Caco-2 (cell line): ENCODE measurements at places on chromosomes 1 and 21. TPM values are rescaled to one million over a fixed set of nuclear protein-coding genes. Genes with fewer than 3 reads are reported as not detected.

GNAT2 gene
- total RNA-seq, result not detected in 2 replicates

DNA sequence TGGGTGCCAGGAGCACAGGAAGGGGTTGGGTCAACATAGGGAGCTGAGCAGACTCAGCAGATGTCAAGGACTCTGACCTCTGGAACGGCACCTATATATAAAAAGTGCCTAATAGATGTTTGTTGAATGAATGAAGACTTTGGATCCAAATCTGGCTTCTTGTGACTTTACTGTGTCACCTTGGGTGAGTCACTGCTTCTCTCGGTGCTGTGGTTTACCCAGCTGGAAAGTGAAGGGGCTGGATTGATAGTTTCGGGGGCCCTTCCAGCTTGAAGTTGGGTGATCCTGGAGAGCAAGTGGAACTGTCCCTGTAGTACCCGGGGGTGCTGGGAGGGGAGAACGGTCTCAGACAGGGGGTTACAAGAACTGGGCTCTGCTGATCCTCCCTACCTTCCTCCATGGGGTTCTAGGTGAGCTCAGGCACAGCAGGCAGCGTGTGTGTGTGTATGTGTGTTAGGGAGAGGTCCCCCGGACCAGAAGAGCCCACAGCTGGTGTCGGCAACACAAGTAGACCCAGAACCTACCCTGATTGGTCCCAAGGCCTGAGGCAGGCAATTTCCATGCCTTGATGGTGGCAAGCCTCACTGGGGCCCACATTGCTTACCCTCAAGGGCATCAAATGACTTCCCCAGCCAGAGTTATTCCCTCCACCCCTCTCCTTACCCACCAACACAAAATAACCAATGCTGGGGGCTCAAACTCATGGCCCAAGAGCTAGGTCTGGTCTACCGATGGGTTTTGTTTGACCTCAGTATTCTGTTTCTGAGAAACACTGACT, 5.5 kb upstream of the PADI1 start:
- no peak overlapping the region for H3K27ac ChIP-seq
- no peak for DNase-seq
- H3K36me3 ChIP-seq, result no peaks in the 10 kb centered on the region
- H3K27me3 ChIP-seq, result no peaks in the 10 kb centered on the region
- H3K4me3 ChIP-seq, result no peak overlapping the region

DNA sequence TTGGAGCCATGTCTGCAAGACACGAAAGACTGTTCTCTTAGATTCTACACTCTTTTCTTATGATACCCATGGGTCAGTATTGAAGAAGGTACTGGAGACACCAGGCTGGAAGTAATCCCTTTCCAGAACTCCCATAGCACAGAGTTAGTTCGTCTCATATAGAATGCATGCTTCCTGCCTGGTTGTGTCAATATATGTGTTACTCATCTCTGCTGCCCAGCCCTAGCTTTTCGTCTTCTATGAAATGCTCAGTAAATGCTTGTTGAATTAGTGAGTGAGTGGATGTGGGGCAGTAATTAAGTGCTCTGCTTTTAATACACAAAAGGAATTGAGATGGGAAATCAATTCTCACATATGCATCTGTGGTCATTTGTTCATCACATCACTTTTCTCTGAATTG, 32.1 kb downstream of the ADCY10 start:
- H3K36me3 ChIP-seq, result no peaks in the 10 kb centered on the region; the same call in 1 of the 2 replicates
- H3K4me1 ChIP-seq, result no peaks in the 10 kb centered on the region
- no peak overlapping the region for H3K27ac ChIP-seq

GRCh38 chr1:93093332-93094006, 14.4 kb downstream of the MTF2 start:
- H3K27me3 ChIP-seq, result no peaks in the 10 kb centered on the region
- no peak overlapping the region for H3K4me3 ChIP-seq
- no peaks in the 10 kb centered on the region for H3K36me3 ChIP-seq
- no peak for DNase-seq
- peaks cover 11% of the 10 kb centered on the region; the same call in 1 of the 2 replicates for H3K4me1 ChIP-seq

PPFIA4 gene
- 8.7 and 9.4 TPM in 2 replicates for total RNA-seq

- H3K27ac ChIP-seq, result no peak overlapping the region
- peaks cover 24% of the 10 kb centered on the region for H3K4me1 ChIP-seq
- no peak overlapping the region for H3K4me3 ChIP-seq
- DNase-seq, result no peak
- no peaks in the 10 kb centered on the region for H3K36me3 ChIP-seq
Observed at GRCh38 chr1:3137111-3138100, 68.4 kb downstream of the PRDM16 start.

GRCh38 chr1:36481091-36481490, 1.6 kb downstream of the CSF3R start:
- H3K4me3 ChIP-seq, result no peak overlapping the region
- no peak overlapping the region for H3K27ac ChIP-seq
- H3K36me3 ChIP-seq, result no peaks in the 10 kb centered on the region
- peaks cover 6% of the 10 kb centered on the region for H3K4me1 ChIP-seq
- H3K27me3 ChIP-seq, result no peaks in the 10 kb centered on the region

DNA sequence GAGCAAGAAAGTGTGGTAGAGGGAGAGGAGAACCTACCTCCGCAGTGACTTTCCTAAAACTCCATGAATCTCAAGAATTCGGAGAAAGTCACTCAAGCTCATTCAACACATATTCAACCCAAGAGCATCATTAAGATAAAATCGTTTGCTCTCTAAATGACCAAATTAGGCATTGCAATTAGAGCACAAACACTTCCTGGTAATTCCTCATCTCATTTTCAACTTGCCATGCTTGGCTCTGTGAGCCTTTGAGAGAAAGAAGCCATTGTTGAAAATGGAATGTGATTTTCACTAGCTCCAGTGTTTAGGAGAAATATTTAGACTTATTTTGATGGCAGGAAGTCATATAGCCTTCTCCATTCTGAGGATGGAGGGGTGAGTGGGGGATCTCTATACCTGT, 52.5 kb downstream of the KAZN start:
- no peaks in the 10 kb centered on the region for H3K36me3 ChIP-seq
- H3K4me1 ChIP-seq, result no peaks in the 10 kb centered on the region
- no peak for DNase-seq
- no peaks in the 10 kb centered on the region for H3K27me3 ChIP-seq
- H3K27ac ChIP-seq, result no peak overlapping the region

GRCh38 chr1:10060311-10061100, 27.7 kb downstream of the UBE4B start:
- no peak overlapping the region for H3K4me3 ChIP-seq
- H3K27ac ChIP-seq, result no peak overlapping the region
- no peak for DNase-seq
- H3K36me3 ChIP-seq, result no peaks in the 10 kb centered on the region
- no peaks in the 10 kb centered on the region for H3K27me3 ChIP-seq

- no peaks in the 10 kb centered on the region for H3K36me3 ChIP-seq
- H3K4me3 ChIP-seq, result no peak overlapping the region
- no peak for DNase-seq
- no peaks in the 10 kb centered on the region for H3K27me3 ChIP-seq
- H3K27ac ChIP-seq, result no peak overlapping the region
Observed at GRCh38 chr1:168428063-168428731, 115.6 kb downstream of the XCL2 start.

DNA sequence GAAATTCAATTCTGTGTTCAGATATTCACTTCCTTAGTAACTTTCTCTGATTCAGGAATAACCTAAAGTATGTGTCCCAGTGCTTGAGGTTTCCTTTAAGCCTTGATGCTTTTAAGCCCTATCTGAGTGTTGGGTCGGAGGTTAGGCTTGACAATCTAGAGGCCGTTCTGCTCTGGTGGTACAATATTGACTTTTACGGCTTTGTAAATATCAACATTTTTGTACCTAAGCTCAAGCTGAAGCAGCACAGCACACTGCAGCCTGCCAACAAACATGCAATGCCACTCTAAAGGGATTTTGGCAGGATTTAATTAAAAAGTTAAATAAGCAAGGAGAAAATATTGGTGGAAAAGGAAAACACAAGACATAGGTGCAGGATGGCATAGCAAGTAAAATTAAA, 279.2 kb downstream of the NEGR1 start:
- peaks cover 13% of the 10 kb centered on the region for H3K4me1 ChIP-seq
- H3K4me3 ChIP-seq, result no peak overlapping the region
- H3K27ac ChIP-seq, result no peak overlapping the region
- DNase-seq, result no peak
- no peaks in the 10 kb centered on the region for H3K27me3 ChIP-seq

HIVEP3 gene
- total RNA-seq, result 0.25 and 0.37 TPM in 2 replicates

KAZN gene
- 2.4 and 2.5 TPM in 2 replicates for total RNA-seq

GRCh38 chr21:43644609-43645008, 14.7 kb downstream of the HSF2BP start:
- H3K4me1 ChIP-seq, result peaks cover 39% of the 10 kb centered on the region
- no peaks in the 10 kb centered on the region for H3K27me3 ChIP-seq
- H3K27ac ChIP-seq, result peak overlapping the region; percentile 82

DNA sequence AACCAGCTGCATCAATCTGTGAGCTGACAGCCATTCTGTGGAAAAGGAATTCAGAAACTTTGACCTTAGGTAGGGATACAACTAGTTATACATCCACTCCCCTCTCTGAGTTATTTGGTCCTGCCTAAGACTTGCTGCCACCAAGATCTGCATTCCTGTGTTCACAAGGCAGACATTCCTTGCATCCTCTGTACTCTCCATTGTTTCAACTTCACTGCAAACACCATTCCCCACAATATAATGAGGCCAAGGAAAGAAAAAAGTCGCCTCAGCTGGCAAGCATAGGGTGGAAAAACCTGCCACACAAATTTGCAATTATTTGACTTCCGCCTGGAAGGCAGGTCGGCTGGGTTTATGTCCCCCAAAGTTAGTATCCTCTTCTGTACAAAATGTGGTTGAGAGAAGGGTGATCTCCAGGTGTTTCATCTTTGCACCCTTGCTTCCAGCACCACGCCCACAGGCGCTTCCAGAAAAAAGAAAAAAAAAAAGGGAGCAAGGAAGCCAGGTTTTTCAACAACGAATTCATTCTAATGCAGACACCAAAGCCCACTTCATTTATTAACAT, 676 bp upstream of the CTTNBP2NL start:
- no peaks in the 10 kb centered on the region for H3K36me3 ChIP-seq
- peaks cover 20% of the 10 kb centered on the region for H3K4me1 ChIP-seq
- no peaks in the 10 kb centered on the region for H3K27me3 ChIP-seq

GFI1 gene
- total RNA-seq, result 0.93 and 1.8 TPM in 2 replicates

GRCh38 chr1:217614200-217614712, 16.6 kb downstream of the GPATCH2 start:
- H3K36me3 ChIP-seq, result no peaks in the 10 kb centered on the region
- no peak overlapping the region for H3K4me3 ChIP-seq
- DNase-seq, result no peak
- no peak overlapping the region for H3K27ac ChIP-seq
- no peaks in the 10 kb centered on the region for H3K4me1 ChIP-seq
- H3K27me3 ChIP-seq, result no peaks in the 10 kb centered on the region

GJA9 gene
- not detected in 2 replicates for total RNA-seq

NTMT2 gene
- not detected in 2 replicates for total RNA-seq

GRCh38 chr21:14753069-14753465, 207.0 kb upstream of the SAMSN1 start:
- no peak overlapping the region for H3K4me3 ChIP-seq
- H3K36me3 ChIP-seq, result no peaks in the 10 kb centered on the region
- no peak for DNase-seq
- H3K27me3 ChIP-seq, result no peaks in the 10 kb centered on the region

DNA sequence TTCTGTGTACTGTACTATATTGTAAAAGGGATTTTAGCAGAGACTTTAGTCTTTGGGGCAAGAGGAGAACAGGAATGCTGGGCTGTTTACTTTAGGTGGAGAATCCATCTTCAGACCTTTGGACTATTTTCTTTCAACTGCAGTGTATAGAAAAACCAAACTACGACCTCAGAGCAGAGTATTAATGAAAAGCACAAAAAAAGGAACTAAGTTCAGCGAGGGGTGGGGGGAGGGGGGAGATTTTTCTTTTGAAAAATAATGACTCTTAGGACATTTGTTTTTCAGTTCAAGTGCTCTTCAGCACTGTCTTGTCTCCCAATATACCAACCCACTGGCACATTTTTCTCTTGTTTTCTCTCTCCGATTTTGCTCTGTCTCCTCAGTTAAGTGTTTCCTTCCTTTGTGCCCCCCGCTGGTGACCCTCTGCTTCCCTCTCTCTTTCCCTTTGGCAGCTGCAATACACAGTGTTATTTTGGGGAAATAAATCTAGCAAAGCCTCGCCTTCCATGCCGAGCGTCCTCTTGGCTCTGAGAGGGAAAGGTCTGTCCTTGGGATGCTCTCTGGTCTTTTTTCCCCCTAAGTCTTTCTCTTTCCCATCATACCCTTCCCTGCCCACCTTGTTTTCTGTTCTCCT, 44.8 kb downstream of the ACP6 start:
- no peak for DNase-seq
- H3K27me3 ChIP-seq, result no peaks in the 10 kb centered on the region
- peaks cover 30% of the 10 kb centered on the region for H3K4me1 ChIP-seq
- H3K27ac ChIP-seq, result peak overlapping the region; percentile 2
- no peaks in the 10 kb centered on the region for H3K36me3 ChIP-seq

DNA sequence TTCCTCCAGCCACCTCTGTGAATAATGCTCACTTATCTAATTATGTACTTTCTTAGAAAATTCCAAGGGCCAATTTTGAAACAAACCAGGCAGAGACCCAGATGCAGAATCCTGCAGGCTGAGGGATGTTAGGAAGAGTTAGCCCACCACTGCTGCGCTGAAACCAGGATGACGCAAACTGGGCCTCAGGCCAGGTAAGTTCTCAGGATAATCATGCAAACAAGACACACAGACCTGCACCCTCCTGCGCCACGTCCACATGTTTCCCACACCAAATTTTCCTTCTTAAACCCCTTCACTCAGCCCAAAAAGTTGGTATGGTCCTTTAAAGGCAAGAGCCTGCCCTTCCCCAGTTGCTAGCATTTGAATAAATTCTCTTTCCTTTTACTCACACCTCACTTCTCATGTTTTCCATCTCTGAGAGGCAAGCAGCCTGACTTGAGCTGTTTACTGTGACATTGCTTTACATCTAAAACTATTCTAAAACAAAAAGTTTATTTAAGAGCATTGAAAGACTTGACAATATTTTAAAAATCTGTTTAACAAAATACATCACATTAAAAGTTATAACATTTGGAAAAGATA, 887.1 kb downstream of the LRRIQ3 start:
- no peak overlapping the region for H3K27ac ChIP-seq
- H3K27me3 ChIP-seq, result no peaks in the 10 kb centered on the region
- no peaks in the 10 kb centered on the region for H3K36me3 ChIP-seq
- DNase-seq, result no peak
- no peaks in the 10 kb centered on the region for H3K4me1 ChIP-seq

UBL4B gene
- not detected in 2 replicates for total RNA-seq

NHLH1 gene
- total RNA-seq, result 0.28 and 0.36 TPM in 2 replicates

- no peak for DNase-seq
- H3K4me1 ChIP-seq, result no peaks in the 10 kb centered on the region
- no peaks in the 10 kb centered on the region for H3K36me3 ChIP-seq
- H3K27ac ChIP-seq, result no peak overlapping the region
- no peak overlapping the region for H3K4me3 ChIP-seq
Observed at GRCh38 chr1:36595921-36596320, 113.2 kb upstream of the CSF3R start.

DNA sequence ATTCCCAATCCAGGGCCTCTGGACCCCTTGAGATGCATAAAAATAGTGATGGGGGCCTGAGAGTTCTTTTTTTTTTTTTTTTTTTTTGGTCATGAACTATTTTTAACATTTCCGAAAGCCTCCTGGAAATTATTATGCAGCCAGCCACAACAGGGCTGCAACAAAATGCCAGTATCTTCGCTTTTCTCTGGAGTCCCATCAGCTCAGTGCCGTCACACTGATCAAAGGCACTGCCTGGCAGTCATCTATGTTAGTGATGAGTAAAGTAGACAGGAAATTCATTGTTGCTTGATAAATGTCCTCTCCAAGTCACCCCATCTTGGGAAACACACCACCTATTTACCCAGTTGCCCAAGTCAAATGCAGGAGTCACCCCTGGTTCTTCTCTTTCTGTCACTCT, 15.2 kb upstream of the PEF1 start:
- no peaks in the 10 kb centered on the region for H3K4me1 ChIP-seq
- H3K27ac ChIP-seq, result no peak overlapping the region
- H3K36me3 ChIP-seq, result no peaks in the 10 kb centered on the region
- H3K4me3 ChIP-seq, result no peak overlapping the region
- DNase-seq, result no peak
